ENCODE measurements at places on chromosomes 13 and 19.

- DNase-seq, result peak; percentile 79
These were observed 2.0 kb upstream of the RNF126 start for GRCh38 chr19:664913-665443.

GRCh38 chr19:39738814-39739213, 985 bp upstream of the CLC start:
- no peak for DNase-seq

DNA sequence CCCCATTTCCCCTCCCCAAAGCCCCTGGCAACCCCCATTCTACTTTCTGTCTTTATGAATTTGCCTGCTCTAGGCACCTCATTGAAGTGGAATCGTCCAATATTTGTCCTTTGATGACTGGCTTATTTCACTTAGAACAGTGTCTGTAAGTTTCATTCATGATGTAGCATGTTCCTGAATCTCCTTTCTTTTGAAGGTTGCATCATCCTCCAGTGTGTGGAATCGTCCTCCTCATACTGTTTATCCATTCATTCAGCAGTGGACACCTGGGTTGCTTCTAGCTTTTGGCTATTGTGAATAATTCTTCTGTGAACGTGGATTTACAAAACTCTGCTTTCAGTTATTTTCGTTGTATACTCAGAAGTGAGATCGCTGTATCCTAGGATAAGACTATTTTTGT, 161.2 kb upstream of the RNF113B start:
- no peak for DNase-seq

GRCh38 chr13:75904012-75904411, 267.9 kb downstream of the LMO7 start:
- no peak for DNase-seq

GRCh38 chr13:62171697-62172096, 756.0 kb upstream of the PCDH20 start:
- DNase-seq, result no peak

DNA sequence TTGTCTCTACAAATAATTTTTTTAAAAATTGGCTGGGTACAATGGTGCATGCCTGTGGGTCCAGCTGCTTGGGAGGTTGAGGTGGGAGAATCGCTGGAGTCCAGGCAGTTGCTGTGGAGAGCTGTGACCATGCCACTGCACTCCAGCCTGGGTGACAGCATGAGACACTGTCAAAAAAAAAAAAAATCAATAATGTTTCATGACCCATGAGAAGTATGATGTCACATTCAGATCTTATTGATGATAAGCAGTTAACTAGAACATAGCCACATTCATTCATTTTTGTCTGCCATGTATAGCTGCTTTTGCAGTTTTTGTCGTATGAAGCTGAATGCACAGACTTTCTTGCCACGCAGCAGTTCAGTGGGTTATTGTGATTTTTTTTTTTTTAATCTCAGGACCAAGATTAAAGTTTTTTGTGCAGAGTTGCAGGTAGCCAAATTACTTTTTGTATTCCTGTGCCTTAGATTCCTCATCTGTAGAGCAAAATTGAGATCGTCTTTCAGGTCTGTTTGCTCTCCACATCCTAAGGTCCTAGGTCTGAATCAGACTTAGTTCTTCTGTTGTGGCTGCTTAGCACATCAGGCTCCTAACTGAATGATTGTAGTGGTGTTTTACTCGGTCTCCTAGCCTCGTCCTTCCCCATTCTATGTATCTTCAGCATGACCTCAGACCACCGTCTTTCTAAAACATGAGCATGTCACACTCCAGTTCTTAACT, 145.2 kb downstream of the GGACT start:
- no peak for DNase-seq

- no peak for DNase-seq
These were observed 39.1 kb downstream of the DOCK9 start for GRCh38 chr13:98938801-98939200.

- no peak for DNase-seq
These were observed 188.1 kb downstream of the NHLRC3 start for GRCh38 chr13:39226359-39226758.

DNA sequence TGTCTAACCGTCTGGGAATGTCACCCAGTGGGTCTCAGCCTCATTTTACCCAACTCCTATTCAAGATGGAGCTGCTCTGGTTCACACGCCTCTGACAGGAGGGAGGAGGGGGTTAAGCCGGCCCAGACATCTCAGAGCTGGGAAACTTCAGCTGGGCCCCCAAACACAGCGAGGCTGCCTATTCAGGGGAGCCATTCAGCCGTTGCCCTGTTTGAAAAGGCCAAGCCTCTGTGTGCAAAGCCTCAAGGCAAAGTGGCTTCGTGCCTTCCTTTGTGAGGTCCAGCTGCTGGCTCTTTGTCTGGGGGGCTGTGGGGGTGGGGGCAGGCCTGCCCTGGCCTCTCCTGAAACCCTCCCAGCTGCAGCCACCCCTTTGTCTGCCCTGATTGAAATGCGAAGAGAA, 147.4 kb downstream of the PTPRS start:
- no peak for DNase-seq

DNA sequence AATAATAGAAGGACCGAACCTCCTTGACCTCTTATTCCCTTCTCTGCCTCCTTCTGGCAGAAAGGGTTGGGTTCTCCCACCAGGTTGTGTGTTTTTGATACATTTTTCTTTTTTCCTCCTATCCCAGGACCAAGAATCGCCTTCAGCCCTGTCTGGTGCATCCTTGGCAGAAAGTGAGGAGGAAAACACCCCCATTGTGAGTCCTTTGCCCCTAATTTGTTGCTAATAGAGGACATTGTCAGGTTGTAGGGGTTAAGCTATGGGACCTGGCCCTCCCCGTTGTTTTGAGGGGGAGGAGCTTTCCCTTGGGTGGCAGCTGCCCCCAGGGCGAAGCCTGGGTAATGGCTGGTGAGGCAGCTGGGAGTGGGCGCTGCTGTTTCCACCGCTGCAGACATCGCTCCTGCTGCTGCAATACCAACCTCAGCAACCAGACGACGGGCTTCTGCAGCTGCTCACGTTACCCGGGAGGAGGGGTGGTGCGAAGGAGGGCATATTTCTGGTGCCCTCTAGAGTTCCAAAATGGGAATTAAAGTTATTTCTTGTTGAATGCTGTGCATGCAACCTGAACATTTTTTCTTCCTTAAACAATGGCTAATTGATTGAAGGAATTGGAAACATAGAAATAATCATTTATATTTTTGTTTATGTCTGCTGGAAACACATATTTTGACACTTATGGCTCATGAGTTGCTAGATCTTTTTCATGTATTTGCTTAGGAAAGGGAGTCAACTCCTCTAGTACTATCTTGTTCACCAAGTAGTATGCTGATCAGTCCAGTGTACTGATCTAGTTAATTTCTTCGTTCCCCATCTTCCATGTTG, 1.5 kb downstream of the ZMYM2 start:
- peak; percentile 70 for DNase-seq

DNA sequence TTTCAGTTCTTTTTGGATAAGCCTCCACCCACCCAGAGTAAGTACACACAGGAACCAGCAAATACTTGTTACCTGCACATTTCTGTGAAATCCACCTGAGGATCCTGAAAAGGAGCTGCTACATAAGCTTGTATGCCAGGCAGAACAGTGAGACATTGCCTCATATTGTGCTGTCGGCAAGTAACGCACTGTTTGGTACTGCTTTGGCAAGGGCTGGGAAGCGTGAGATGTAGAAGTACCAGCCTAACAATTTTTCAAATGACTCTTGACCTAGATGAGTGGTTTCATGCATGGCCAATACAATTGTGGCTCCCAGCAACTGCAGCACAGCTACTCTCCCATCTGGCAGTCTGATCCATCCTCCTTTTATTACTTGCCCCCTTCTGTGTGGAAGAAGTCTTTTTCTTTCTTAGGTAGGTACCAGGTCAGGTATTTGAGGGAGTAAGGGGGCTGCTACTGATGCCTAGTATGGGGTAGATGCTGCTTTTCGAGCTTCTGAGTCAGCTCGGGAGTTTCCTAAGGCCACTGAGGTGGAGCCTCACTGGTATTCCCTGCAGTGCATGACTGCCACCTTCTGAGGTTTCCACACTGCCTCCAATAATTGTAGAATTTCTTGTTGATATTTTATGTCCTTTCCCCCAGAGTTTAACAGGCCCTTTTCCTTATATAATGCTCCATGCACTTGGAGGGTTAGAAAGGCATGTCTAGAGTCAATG, 52.2 kb downstream of the ZNF737 start:
- DNase-seq, result no peak

GRCh38 chr13:107450931-107451330, 764.4 kb downstream of the LIG4 start:
- no peak for DNase-seq

- no peak for DNase-seq
These were observed 262.1 kb downstream of the B3GLCT start for GRCh38 chr13:31461923-31462322.

GRCh38 chr19:426725-427445, 17.9 kb upstream of the C2CD4C start:
- DNase-seq, result no peak

DNA sequence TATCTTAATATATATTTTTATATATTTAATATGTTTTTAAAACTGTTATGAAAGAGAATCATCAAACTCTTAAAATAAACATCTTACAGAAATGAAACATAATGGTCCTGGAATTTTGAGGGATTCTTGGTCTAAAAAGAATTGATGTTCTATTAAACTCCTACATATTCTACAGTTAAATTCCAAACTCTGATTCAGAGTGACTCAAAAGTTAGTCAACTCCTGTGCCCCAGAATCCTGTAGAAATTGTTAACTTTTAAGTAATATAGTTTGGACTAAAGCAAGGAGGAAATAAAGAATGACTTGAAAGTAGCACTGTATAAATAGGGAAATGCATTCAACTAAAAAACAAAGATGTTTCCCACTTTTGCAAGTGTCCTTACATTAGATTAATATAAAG, 47.7 kb downstream of the FNDC3A start:
- DNase-seq, result no peak

DNA sequence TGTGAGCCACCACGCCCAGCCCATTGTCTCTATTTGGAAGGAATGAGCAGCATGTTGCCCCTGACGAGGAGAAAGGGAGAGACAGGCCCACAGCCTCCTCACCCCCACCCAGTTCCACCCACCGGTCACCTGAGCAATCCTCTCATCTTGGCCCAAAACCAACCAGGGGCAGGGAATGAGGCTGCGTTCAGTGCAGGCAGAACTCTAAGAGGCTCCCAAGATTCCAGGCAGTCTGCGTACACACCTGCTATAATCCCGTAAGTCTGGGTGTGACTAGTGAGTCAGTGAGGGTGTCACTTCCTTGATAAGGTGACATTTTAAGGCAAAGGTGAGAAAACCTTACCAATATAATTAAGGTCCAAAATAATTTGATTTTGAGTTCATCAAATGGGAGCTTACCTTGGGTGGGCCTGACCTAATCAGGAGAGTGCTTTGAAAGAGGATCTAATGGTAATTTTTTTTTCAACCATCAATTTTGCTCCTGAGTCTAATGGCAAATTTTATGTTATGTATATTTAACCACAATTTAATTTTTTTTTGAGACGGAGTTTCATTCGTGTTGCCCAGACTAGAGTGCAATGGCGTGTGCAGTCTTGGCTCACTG, 26.9 kb upstream of the KLF2 start:
- no peak for DNase-seq

DNA sequence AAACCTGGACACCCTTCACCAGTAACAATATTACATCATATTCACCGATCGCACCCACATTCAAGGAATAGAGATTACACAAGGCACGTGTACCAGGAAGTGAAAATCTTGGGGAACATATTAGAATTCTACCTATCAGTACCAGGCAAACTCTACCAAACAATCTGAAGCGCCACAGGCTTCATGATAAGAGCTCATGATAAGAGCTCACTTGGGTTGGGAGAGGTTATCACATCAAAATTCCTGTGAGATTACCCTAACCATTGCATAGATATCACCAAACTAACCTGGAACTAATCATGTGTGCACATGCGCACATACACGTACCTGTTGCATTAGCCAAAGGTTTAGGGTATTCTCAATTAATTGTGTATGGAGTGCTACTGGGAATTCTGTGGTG, 1861.3 kb downstream of the PCDH9 start:
- DNase-seq, result no peak

- DNase-seq, result no peak
These were observed 27.6 kb upstream of the NEK3 start for GRCh38 chr13:52187029-52187423.

- no peak for DNase-seq
These were observed 234.5 kb downstream of the DLEU7 start for GRCh38 chr13:50609011-50609410.
